ENCODE measurements at places on chromosomes 5 and 9. TPM values are rescaled to one million over a fixed set of nuclear protein-coding genes. Genes with fewer than 3 reads are reported as not detected.

GRCh38 chr5:88142886-88143692 lies 125.6 kb downstream of the TMEM161B start:
- DNase-seq, result peak; percentile 86

DNA sequence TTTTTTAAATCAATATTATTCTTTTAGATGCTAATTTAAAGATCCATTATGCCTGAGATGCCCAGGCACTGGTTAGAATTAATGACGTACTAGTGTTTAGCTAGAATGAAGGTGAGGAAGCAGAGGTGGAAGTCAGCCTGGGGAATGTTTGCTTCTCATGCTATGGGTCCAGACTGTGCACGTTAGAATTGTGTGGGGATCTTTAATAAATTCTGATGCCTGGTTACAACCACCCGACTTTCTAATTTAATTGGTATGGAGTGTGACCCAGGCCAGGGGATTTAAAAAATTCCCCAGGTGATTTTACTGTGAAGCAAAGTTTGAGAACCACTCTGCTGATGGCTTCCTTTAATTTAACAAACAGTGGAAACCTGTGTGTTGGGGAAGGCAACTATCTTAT lies 111.1 kb downstream of the DOCK2 start:
- DNase-seq, result no peak

DNA sequence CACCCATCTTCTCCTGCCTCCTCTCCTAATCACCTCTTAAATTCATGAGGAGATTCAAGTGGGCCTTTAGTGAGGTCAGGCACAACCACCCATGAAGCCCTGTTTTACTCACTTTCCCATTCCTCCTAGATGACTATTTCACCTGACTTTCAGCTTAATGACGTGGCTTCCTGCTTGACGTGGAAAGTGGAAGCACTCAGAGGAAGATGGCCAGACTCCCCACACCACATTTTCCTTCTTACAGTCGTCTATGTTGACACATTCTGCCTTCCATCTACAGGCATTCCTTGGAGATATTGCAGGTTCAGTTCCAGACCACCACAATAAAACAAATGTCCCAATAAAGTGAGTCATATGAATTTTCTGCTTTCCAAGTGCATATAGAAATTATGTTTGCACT lies 146.4 kb upstream of the TAS2R1 start:
- no peak for DNase-seq

DNA sequence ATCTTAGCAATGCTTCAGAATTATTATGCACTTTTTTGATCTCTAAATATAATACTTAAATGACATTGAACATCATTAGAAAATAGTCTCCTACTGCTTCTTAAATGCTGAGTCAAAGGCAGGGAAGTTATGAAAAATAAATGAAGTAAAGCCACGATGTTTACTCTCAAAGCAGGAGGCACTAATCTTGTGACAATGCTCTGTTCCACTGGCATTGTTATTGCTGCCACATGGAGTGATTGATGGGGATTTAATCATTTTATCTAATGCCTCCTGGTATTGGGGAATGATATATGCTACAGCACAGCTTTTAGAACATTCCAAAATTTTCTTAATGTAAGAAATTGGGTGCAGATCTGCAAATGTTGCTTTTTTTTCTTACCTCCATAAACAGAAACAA lies 1655.4 kb upstream of the NUDT12 start:
- DNase-seq, result no peak

DNA sequence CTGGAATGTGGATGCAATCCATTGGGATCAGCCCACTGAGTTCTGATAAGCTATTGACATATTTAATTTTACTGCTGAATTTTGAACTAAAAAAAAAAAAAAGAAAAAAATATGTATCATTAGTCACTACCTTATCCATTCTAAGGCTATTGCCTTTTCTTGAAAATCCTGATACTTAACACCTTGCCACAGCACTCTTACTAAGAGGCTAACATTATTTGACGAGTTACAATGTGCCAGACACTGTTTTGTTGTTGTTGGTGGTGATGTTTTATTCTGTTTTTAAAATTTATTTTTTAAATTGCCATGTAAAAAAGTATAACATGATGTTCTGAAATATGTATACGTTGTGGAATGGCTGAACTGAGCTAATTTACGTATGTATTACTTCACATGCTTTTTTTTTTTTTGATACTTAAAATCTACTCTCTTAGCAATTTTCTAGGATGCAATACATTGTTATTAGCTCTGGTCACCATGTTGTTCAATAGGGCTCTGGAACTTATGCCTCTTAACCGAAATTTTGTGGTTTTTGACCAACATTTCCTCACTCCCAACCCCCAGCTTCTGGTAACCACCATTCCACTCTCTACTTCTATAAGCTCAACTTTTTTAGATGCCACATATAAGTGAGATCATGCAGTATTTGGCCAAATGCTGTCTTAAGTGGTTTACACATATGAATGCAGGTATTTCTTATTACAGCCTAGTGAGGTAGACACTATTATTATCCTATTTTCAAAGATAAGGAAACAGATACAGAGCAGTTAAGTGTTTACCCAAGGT lies 134.8 kb upstream of the PCA3 start:
- DNase-seq, result no peak

GRCh38 chr5:1011741-1012312 lies 3.2 kb downstream of the NKD2 start:
- DNase-seq, result peak; percentile 56

DNA sequence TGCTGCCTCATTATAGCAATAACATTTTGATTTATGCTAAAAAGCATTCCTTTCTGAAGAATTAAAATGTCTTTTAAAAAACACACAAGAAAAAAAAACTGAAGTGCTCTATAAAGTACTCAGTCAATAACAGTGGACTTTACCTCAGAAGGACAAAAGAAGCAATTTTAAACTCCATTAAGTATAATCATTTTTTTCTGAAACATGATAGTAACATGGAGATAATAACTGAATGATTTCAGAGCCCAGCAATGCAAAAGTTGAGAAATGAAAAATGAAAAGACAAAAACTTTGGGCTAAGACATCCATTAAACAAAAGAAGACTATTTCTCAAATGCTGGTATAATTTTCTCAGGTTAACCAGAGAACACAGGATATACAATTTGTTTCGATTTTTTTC lies 78.7 kb downstream of the RFX3 start:
- DNase-seq, result no peak

GRCh38 chr5:58135571-58136335 lies 324.1 kb downstream of the PLK2 start:
- no peak for DNase-seq

DNA sequence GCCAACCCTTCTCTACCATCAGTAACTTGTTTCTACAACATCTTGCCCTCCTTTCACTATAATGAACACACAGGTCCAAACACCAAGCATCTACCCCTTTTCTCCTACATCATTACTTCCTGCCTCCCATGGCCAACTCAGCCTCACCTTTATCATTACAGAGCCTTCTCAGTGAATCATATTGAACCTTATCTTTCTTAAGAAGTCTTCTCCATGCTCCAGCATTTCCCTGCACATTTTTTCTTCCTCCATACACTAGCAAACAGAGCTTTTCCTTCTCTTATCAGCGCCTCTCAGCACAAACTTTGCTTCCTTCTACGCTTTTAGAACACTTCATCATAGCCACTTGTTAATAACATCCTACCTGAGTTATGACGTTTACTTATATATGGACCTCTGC lies 148.2 kb downstream of the ARL15 start:
- no peak for DNase-seq

- no peak for DNase-seq
Measured at GRCh38 chr9:101225271-101225670, 159.5 kb downstream of the BAAT start.

GRCh38 chr9:15249042-15249818 lies 57.8 kb downstream of the TTC39B start:
- DNase-seq, result no peak

DNA sequence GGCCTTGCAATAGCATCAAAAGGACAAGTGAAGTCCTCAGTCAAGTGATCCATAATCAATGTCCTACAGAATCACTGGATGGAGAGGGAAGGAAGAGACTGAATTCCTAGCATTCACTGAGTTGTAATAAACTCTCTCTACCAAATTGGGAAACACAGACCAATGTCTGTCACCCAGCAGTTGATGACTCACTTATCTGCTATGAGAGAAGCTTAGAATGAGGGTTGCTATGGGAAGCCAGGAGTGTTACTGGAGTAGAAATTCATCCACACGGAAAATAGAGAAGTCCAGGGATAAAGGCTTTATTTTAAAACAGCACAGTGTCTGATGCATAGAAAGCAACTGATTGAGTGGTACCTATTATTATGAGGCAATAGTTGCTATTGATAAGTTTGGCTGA lies 407.4 kb downstream of the BRINP1 start:
- no peak for DNase-seq

DNA sequence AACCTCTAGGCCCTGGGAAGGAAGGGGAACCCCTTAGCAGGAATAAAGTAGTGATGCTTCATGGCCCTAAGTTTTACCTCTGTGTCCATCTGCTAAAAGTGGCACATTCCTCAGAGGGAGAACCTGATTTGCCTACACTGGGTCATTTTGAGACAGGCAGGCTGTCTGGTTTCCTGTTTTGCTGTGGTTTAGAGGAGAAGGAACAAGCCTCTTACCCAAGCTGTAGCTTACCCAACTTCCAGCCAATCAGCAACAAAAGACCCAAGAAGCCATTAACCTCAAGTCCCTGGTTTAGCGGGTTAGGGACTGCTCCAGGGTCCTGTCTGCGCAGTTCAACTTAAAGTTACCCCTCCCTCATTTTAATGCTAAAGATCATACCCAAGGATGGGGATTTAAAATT lies 411.0 kb downstream of the MAT2B start:
- DNase-seq, result no peak

DNA sequence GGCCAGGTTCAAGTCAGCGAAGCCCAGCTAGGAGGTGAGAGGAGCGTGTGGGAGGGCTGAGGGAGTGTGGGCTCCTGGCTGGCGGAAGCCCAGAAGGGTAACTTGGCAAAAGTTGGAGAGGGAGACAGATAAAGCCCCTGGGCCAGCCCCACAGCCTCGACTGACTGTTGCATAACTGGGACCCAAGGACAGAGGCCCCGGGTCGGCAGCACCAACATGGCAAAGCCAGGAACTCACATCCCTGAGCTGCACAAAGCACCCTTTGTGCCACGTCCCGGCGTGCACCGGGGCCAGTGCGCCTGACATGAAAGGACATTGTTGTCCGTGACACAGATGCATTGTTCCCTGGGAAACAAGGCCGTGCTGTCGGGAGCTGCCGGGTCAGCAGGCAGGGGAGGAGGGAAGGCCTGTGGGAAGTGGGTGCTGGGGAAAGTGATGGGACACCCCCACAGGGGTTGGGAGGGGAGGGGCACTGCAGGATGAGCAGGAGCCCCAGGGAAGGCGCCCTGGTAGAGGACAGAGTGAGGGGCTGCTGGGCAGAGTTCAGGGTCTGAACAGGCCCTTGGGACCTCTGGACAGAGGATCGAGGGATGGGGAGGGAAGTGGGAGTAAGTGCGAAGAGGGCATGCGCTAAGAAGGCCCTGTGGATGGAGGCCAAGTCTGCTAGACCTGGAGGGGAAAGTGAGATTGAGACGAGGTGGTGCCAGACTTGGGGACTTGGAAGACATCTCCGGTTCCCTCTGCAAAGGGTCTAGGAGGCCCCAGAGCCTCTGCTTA lies 13.0 kb upstream of the DPM2 start:
- DNase-seq, result peak; percentile 82

The GALT gene
- total RNA-seq, result 51.0 TPM

The SLC6A19 gene
- total RNA-seq, result not detected

The RAD23B gene
- total RNA-seq, result 62.4 TPM

The CAVIN4 gene
- 0.41 TPM for total RNA-seq

The GABRG2 gene
- 1.4 TPM for total RNA-seq

The PCBD2 gene
- 4.2 TPM for total RNA-seq

The PCDHB12 gene
- total RNA-seq, result 4.3 TPM

The DNAH5 gene
- total RNA-seq, result under 0.01 TPM

The CXXC5 gene
- total RNA-seq, result 25.3 TPM

Data from sigmoid colon (tissue), 7 donors.